ENCODE measurements at places on chromosomes 16 and 17.
A peak's percentile ranks its signal among the peaks of the same experiment; 100 is the strongest.

GRCh38 chr16:67210069-67210937, 11.4 kb downstream of the ELMO3 start:
- no peak for DNase-seq

- no peak for DNase-seq
Observed at GRCh38 chr17:40509626-40510327, 8.4 kb upstream of the TNS4 start.

DNA sequence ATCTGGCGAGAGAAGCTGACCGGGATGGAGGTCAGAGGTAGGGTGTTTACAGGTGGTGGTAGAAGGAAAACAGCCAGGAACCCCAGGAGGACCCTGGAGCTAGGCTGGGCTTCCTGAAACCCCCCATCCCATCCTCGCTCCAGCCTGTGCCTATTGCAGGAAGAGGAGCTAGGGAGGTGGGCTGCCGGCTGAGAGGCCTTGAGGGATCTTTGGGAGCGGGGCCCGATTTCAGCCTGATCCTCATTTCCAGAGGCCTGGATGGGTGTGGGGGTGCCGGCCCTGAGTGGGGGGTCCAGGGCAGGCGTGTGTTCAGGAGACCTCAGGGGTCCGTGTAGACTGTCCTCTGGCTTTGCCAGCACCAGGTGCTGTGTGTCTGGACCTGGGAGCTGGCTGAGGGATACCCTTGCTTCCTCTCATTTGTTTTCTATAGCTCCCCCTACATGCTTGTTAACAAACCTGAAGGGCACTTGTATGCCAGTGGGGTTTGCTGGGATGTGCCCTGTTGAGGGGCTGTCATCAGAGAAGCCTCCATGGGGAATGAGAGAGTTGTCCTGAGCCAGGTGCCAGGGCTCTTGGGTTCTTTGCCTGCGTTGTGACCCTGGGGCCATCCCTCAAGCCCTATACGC, 18.9 kb upstream of the RAP1GAP2 start:
- DNase-seq, result no peak

- DNase-seq, result no peak
Observed at GRCh38 chr17:8272421-8272820, 16.0 kb upstream of the RANGRF start.

- no peak for DNase-seq
Observed at GRCh38 chr17:42399948-42400843, 12.0 kb upstream of the STAT3 start.

DNA sequence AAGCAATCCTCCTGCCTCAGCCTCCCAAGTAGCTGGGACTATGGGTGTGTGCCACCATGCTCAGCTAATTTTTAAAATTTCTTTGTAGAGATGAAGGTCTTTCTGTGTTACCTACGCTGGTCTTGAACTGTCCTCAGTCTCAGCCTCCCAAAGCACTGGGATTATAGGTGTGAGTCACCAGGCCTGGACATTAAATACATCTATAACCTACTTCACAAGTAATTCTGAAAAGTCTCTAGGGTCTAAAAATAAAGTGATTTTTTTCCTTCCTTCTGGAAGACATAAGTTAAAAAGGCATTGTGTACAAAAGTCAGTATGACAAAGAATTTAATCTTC, 118.3 kb downstream of the PARN start:
- no peak for DNase-seq

- DNase-seq, result no peak
Observed at GRCh38 chr16:52471650-52472370, 75.1 kb downstream of the TOX3 start.

GRCh38 chr16:22333457-22333994, 36.3 kb downstream of the POLR3E start:
- DNase-seq, result no peak

GRCh38 chr17:39212841-39213480, 12.8 kb downstream of the STAC2 start:
- DNase-seq, result peak; percentile 96

All from MCF 10A (cell line).